ENCODE measurements at places on chromosomes 6 and 20.
A peak's percentile ranks its signal among the peaks of the same experiment; 100 is the strongest.

GRCh38 chr6:135692426-135692825 lies 159.1 kb upstream of the PDE7B start:
- DNase-seq = no peak

- DNase-seq = no peak
Observed at GRCh38 chr6:138545621-138545980, 46.3 kb upstream of the NHSL1 start.

DNA sequence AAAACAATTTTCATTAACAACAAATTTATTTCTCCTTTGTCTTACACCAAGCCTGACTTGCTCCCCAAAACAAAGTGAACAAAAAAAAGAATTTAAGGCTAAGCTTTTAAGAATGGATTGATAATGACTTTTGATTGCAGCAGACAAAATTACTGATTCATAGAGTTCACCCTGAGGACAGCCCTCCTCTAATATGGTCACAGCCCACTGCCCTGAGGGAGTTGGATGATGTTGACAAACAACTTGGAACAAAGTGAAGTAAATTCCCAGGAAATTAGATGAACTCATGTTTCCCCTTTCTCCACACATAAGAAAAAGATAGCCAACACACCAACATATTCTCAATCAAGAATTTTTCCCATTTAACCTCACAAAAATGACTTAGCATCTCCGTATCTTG lies 7.7 kb upstream of the ISM1 start:
- DNase-seq = no peak

GRCh38 chr6:128000363-128000762 lies 99.5 kb upstream of the THEMIS start:
- DNase-seq = no peak

DNA sequence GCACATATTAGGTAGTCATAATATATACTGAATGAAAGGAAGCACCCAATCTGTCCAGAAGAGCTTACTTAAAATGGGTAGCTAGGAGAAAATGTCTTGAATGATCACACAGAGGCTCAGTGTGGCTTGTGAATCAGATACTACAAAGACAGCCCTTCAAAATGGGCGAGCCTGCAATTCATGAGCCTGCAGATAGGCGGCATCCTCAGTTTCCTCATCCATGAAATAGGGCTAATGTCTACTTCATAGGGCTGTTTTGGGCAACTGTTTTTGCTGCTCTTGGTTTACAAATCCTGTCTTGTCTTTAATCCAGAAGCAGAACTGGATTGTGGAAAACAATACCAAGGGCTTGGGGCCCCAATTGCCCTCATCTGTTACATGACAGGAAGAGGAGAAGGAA lies 129.3 kb upstream of the KCNK16 start:
- DNase-seq = peak; percentile 42

- no peak for DNase-seq
Observed at GRCh38 chr6:169851641-169852503, 100.5 kb downstream of the ERMARD start.

DNA sequence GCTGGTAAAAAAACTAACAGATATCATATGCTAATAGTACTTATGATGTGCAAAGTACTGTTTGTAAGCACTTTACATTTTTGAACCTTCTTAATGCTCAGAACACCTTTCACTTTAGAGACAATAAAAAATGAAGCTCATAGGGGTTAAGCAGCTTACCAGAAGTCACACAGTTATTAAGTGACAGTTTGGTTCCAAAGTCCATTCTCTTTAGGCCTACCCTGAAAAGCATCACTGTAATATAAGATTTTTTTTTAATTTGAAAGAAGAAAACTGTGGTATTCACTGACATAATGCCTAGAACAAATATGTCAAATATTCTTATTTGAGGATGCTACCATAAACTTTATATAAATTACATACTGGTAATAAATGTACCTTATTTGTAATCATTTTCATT lies 127.6 kb upstream of the RUNX2 start:
- peak; percentile 57 for DNase-seq

GRCh38 chr6:125746731-125747588 lies 2.5 kb upstream of the HEY2 start:
- peak; percentile 97 for DNase-seq

GRCh38 chr6:157455731-157456523 lies 74.9 kb downstream of the ZDHHC14 start:
- DNase-seq = no peak

GRCh38 chr6:107642095-107642860 lies 152.4 kb downstream of the SOBP start:
- DNase-seq = peak; percentile 42

DNA sequence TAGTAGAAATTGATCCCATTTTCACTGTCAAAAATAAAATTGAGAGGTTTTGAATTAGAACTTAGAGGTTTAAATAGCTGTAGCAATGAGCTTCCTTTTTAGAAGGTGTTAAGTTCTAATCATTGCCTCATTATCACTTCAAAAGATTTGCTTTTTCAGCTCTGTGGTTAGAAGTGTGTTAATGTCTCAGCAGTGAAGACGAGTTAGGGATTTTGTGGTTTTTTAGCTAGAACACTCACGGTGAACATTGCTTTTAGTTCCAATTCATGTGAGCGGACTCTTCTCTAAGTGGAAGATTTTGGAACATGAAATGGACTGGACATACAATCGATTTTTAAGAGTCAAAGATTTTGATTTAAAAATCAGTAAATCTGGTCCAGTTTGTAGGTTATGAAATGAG lies 12.7 kb upstream of the IFNGR1 start:
- peak; percentile 27 for DNase-seq

GRCh38 chr20:48826883-48827771 lies 672 bp downstream of the PREX1 start:
- no peak for DNase-seq

- no peak for DNase-seq
Observed at GRCh38 chr6:36596356-36596755, 2.2 kb downstream of the SRSF3 start.

DNA sequence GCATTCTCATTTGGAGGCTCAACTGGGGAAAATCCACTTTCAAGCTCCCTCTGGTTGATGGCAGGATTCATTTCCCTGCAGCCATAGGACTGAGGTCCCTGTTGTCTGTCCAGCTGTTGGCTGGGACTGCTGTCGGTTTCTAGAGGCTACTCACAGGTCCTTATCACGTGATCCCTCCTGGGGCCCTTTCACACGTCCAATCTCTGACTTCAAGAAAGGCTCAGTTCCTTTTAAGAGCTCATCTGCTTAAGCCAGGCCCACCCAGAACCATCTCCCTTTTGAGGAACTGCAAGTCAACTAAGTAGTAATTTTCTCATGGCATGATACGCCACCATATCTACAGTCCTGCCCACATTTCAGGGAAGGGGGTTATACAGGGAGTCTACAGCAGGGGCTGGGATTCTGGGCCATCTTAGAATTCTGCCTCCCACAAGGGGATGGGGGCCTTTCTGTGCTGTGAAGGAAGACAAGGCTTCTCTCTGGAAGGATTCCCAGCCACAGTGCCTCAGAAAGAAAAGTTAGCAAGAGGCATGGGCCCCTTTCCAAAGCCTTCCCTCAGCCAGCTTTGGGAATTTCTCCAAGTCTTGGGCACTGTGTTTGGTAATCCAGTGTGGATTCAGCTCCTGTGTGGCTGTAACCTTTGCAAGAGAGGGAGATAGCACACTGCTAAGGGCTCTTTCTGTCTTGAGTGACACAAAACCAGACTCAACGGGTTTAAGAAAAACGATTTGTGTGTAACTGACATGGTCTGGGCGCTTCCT lies 66.4 kb downstream of the CTCFL start:
- DNase-seq = peak; percentile 19

DNA sequence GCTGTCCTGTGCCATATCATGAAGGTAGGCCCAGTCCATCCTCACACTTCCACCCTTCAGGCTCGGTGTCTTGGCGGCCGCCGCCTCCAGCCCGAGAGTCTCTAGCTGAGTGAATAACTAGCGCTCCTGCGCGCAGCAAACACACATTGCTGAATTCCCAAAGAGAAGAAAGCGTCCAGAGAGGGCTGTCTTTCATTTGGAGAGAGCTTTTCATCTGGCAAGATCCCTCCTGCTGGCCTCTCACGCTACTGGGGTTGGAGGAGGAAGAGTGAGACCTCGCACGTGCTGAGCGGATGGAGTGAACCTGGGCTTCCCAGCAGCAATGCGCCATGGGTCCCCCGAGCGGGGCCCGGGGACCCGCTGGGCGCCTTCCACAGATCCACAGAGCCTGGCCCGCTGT lies 73.2 kb downstream of the NCR2 start:
- no peak for DNase-seq

DNA sequence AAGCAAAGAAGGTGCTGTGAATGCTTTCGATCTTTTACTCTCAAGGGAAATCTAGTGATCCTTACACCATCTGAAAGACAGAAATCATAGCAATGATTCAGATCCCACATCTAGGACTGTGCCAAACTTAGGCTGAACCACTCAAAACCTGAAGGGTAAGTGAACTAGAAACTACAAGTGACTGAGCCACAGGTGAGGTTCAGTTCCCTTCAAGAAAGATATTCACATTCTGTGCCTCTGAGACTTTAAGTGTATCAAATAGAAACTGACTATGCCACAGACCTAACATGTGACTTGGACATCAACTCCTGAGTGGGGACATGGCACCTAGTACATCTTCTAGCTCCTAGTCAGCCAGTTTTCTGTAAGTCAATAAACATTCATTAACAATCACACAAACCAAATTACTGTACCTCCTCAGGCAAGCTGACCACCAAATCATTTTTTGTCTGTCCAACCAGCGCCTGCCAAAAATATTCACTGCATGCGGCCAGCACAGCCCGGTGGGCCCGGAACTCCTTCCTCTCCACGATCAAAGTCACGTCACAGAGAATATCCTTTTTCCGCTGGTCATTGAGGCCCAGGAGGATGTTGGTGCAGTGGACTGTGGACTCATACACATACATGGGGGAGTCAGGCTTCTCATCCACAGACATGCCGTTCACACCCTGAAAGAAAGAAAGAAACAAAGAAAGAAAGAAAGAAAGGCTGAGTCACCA lies 114.1 kb downstream of the GJA10 start:
- no peak for DNase-seq

- DNase-seq = no peak
Observed at GRCh38 chr6:122428781-122429180, 29.3 kb downstream of the HSF2 start.

DNA sequence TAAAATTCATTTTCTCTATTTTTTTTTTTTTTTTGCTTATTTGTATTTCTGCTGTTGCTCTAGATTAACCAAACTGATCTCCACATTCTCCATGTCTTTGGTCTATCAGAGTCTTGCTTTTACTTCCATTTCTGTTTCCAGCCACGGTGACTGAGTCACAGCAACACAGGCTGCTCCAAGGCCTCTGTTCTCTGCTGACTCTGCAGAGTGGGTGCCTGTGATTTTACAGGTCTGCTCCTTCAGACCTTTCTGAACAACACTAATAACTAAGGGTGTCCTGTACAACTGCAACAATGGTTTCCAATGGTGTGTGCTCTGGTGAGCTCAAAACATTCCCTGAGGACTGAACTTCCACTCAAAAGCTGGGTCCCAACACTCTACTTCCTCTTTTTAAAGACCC lies 102.3 kb upstream of the BMP2 start:
- no peak for DNase-seq

DNA sequence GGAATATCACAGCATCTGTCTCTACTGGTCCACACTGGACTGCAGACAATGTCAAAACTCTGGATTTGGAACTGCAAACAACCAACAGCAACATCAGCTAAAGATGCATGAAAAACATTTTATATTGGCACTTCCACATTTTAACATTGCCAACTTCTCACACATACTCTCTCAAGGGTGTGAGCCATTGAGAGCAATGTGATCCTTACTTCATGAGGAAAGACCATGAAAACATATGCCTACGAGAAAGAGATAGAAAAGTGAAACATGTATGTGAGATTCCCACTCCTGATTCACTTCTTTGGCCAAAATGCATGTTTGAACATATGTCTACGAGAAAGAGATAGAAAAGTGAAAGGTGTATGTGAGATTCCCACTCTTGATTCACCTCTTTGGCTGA lies 99.4 kb downstream of the COL12A1 start:
- DNase-seq = no peak

GRCh38 chr6:97876711-97877110 lies 593.7 kb upstream of the MMS22L start:
- DNase-seq = no peak

GRCh38 chr6:26109772-26110171 lies 22.5 kb downstream of the HFE start:
- no peak for DNase-seq

- DNase-seq = no peak
Observed at GRCh38 chr20:54320148-54320607, 112.3 kb downstream of the PFDN4 start.

DNA sequence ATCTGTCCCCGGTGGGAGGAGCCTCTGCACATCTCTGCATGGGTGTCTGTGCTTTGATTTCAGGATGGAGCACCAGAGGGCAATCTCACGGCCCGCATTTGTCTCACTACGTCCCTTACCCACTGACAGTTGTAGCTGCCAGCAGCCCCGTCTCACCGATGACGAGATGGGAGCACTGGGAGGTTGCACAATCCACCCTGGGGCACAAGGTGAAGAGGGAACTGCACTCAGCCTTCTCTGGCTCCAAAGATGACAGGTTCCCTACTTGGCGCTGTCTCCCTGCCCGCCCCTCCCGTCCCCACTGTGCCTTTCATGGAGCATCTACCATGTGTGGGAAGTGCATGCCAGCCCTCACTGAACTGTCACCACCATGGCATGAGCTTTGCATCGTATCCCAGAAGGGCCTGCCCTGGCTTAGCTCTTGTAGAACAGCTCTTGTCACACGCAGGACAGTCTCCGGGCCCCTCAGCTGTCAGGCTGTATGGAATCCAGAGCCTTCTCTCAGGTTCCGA lies 99.9 kb upstream of the PMEPA1 start:
- DNase-seq = no peak

GRCh38 chr6:9140172-9140571 lies 704.8 kb upstream of the SLC35B3 start:
- DNase-seq = no peak

- DNase-seq = no peak
Observed at GRCh38 chr6:13760307-13761304, 49.0 kb upstream of the RANBP9 start.

GRCh38 chr6:40302856-40303454 lies 284.2 kb downstream of the LRFN2 start:
- no peak for DNase-seq

- no peak for DNase-seq
Observed at GRCh38 chr6:49463612-49463967, 420 bp downstream of the CENPQ start.

- no peak for DNase-seq
Observed at GRCh38 chr6:17472653-17473183, 79.3 kb downstream of the CAP2 start.

DNA sequence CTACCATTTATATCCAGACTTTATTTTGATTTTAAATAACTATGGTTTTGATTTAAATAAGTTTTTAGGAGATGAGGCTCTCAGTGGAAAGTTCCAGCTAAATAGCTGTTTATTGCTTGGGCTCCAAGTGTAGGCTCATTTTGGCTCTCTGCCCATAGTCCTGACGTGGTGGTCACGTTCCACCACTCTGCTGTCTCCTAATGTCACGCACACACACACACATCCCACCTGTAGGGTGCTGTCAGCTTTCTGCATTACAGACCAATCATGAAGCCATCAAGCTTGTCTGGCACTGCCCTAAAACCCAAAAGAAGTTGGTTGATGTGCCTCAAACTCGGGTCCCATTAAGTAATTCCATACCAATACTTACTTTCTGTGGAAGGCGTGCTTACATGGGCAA lies 45.4 kb downstream of the PANK2 start:
- DNase-seq = no peak

GRCh38 chr20:7974785-7975435 lies 34.7 kb upstream of the HAO1 start:
- DNase-seq = no peak

- DNase-seq = peak; percentile 46
Observed at GRCh38 chr6:116449565-116449964, 11.6 kb upstream of the CALHM6 start.

GRCh38 chr6:53189554-53189953 lies 40.9 kb upstream of the GCM1 start:
- no peak for DNase-seq

Data from OCI-M1 (cell line).